Amniotic epithelial cell (primary cell): ENCODE measurements at places on chromosomes 3 and 15.

DNA sequence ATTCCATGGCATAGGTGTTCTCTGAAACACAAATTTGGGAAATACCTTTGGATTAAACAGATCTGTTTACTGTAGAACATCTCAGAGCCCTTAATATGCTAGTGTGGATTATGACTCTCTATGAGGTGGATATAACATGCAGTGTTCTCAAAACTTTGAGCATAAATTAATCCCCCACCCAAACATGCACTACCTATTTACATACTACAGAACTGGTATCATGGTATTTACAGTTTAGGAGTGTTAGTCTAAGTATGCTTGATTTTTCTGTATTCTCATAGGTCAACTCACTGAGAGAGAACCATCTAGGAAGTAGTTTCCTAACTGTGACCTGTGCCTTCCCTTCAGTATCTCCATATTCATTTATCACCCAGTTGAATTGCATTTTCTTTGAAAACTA lies 30.9 kb upstream of the ZNF609 start:
- DNase-seq = no peak

- no peak for DNase-seq
Measured at GRCh38 chr15:40327457-40327856, 4.0 kb downstream of the INAFM2 start.

GRCh38 chr3:51968170-51968775 lies 1.0 kb upstream of the PCBP4 start:
- DNase-seq = peak; percentile 20

DNA sequence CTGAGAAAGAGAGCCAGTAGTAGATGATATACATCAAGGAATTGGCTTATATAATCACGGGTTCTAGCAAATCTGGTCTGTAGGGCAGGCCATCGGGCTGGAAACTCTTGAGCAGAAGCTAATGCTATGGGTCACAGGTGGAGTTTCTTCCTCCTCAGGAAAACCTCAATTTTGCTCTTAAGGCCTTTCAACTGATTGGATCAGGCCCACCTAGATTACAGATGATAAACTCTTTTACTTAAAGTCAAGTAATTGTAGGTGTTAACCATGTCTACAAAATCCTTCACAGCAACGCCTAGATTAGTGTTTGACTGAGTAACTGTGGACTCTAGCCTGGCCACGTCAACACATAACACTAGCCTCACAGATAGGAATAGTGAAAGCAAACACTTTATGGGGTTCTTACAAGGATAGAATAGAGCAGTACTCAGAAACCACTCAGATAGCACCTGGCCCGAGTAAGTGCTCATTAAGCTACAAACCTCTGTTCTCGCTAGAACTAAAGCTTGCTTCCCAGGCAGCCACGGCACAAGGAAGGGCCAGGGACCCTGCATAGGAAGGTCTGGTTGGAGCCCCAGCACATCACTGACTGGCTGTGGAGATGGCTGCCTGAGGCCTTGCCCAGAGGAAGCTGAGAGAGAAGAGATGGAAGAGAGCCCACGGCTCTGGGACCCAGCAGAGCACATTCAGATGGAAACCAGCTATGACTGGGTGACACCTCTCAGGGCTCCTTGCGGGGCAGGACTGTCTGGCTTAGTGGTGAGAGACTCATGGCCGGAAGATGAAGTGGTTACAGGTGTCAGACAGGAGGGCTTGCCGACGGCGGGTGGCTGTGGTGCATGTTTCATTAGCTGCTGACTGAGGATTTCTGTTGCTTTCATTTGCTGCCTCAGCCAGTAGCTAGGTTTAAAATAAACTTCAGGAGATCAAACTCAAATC lies 202.5 kb upstream of the TLE3 start:
- no peak for DNase-seq

DNA sequence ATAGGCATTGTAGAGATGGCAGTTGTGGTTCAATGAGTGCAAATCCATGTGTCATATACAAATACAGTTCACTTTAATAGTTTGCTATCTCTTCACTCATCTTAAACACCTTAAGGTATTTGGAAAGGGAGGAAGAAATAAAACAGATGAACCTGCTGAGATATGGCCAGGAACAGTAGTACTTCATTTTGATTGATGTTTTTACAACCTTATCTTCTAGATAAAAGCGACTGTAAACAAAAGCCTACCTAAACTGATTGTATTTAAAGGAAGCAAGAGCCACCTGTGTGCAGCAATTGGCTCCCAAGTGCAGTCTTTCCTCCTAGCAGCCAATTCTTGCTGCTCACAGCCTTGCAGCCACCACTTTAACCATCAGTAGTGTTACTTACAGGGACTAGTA lies 217.7 kb downstream of the CDIN1 start:
- no peak for DNase-seq

DNA sequence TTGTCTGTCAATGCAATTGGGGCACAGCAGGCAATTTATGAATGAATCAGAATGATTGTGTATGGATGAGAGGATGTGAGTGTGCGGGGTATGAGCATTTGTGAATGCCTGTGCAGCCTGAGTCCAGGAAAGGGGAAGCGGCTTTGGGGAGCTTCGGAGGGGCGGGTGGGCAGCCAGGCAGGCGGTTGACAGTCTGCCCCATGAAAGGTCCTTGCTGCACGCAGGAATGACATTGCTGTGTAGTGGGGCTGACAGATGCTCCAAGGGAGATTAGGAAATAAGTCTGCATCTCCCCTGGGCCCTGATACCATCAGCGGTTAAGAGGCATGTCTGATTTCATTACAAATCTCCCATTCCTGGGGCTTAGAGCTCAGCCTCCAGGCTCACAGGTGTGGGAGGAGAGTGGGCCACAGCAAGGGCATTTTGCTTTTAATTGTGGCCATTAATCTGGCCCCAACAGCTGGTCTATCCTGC lies 26.4 kb upstream of the TSPAN3 start:
- DNase-seq = peak; percentile 31

DNA sequence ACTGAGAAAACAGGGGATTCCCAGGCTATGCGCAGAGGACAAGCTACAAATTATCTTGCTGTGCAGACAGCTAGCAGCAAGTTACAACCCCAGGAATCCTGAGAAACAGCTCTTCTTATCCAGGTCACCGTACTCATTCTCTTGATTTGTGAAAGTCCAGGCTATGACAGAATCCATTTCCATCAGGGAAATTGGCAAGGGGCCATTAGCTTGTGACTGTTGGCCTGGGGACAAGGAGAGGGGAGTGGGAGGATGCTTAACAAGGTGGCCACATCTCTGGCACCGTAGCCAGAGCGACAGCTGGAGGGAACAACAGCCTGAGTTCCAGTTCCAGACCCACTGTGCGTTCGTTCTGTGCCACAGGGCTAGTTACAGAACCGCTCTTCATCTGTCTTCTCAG lies 44.9 kb upstream of the PLXNA1 start:
- DNase-seq = no peak

DNA sequence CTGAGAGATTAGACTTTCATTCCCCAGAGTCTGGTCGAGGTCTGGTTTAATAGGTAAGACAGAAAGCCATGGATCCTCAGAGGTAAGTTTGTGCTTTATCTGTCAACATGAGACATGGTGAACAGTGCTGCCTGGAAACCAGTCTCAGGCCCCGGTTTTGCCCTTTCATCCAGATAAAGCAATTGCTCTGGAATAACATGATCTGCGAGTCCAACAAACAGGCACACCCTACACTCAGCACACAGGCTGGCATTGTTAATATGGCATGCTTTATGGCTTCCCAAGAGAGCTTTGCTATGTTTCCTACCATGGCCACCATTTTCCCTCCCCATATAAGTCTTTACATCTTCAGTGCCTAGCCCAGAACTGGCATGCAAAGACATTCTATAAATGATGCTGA lies 30.1 kb upstream of the MNS1 start:
- DNase-seq = no peak

GRCh38 chr3:190369668-190370295 lies 18.2 kb upstream of the CLDN16 start:
- DNase-seq = peak; percentile 60

- DNase-seq = no peak
Measured at GRCh38 chr15:73818308-73818985, 54.9 kb upstream of the TBC1D21 start.

- no peak for DNase-seq
Measured at GRCh38 chr3:178699810-178700209, 163.6 kb downstream of the KCNMB2 start.

DNA sequence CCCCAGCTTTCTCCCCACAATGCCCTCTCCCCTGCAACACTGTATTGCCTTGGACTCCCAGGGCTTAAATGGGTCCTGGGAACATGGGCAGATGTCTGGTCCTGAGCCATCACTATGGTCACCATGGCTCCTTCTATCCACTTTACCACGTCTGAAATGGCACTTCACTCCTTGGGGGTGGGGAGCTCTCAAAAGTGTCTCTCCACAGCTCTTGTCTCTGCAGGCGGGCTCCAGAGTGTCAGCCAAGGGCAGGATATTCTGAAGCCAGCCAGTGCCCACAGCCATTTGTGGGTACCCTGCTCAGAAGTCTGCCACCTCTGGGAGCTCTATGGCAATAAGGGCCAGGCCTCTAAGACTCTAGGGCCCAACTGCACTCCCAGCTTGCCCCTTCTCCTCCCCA lies 163.9 kb downstream of the PPM1L start:
- DNase-seq = no peak

- DNase-seq = peak; percentile 3
Measured at GRCh38 chr3:15958692-15959433, 161.1 kb upstream of the ANKRD28 start.

GRCh38 chr3:123338620-123339061 lies 110.2 kb downstream of the ADCY5 start:
- DNase-seq = no peak

- DNase-seq = no peak
Measured at GRCh38 chr3:146249921-146250320, 984 bp downstream of the PLSCR4 start.

- DNase-seq = no peak
Measured at GRCh38 chr15:62145015-62145735, 19.9 kb downstream of the C2CD4B start.

GRCh38 chr3:98776140-98776493 lies 13.0 kb downstream of the ST3GAL6 start:
- peak; percentile 36 for DNase-seq

DNA sequence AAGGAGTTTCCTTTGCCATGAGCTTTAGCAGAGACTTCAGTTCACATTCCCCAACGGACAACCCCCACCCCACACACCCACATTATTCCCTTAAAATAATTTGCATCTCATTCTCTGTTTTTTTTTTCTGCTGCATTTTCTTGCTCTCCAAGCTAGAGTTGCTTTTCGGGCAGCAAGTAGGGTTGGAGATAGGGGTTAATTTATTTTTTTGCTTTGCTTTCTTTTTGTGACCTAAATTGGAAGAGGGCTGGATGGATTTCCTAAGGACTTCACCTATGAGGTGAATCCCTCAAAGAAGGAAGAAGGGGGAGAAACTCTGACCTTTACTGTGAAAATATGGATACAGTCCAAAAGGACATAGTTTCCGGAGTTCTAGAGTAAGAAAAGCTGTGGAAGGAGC lies 6.6 kb downstream of the SOX2 start:
- DNase-seq = no peak

- peak; percentile 59 for DNase-seq
Measured at GRCh38 chr15:96325541-96326327, 4.8 kb upstream of the NR2F2 start.

DNA sequence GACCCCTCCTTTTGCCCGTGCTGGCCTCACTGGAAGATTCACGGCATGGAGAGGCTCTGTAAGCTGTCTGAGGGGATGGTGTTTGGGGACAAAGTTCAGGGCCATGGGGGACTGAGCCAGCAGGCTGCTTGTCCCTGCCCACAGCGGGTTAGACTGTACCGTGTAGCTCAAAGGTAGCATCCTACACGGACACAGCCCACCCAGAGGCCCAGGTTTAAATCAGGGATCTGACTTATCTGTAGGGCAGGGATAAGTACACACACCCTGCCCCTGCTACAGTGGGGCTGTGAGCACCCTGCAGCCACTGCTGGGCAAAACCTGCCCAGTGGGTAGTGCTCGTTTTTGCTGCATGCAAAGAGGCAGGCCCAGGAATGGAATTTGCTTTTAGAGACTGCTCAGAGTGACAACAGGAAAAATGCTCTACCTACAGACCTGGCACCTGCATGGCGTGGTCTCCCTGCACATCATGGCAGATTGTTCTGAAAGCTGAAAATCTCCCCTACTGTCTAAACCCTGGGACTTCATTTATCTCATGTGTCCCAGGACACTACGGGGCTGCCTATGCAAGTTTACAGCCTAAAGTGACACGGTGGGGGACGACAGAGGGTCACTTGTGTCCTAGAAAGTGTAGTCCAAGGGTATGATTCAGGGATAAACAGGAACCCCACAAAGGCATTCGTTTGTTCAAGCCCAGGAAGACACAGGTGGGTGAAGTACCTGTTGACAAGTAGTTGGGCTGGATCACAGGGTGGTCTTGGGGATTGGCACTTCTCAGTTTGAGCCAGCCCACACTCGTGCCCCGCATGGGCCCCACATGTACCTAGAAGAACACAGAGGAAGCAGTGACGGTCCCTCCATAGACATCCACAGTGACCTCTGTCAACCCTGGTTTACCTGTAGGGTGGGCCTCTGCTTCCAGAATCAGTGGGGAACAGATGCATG lies 27.7 kb downstream of the CHDH start:
- no peak for DNase-seq

GRCh38 chr15:75091814-75092213 lies 68.4 kb downstream of the PPCDC start:
- DNase-seq = peak; percentile 23

- peak; percentile 39 for DNase-seq
Measured at GRCh38 chr3:173584838-173585831, 187.6 kb downstream of the NLGN1 start.

- no peak for DNase-seq
Measured at GRCh38 chr3:42731476-42732195, 29.0 kb upstream of the HHATL start.

GRCh38 chr3:141100112-141100511 lies 49.0 kb downstream of the SPSB4 start:
- DNase-seq = no peak

GRCh38 chr3:47013231-47013630 lies 33.8 kb downstream of the NBEAL2 start:
- DNase-seq = no peak

GRCh38 chr3:123202451-123202850 lies 708 bp downstream of the SEC22A start:
- DNase-seq = peak; percentile 9

DNA sequence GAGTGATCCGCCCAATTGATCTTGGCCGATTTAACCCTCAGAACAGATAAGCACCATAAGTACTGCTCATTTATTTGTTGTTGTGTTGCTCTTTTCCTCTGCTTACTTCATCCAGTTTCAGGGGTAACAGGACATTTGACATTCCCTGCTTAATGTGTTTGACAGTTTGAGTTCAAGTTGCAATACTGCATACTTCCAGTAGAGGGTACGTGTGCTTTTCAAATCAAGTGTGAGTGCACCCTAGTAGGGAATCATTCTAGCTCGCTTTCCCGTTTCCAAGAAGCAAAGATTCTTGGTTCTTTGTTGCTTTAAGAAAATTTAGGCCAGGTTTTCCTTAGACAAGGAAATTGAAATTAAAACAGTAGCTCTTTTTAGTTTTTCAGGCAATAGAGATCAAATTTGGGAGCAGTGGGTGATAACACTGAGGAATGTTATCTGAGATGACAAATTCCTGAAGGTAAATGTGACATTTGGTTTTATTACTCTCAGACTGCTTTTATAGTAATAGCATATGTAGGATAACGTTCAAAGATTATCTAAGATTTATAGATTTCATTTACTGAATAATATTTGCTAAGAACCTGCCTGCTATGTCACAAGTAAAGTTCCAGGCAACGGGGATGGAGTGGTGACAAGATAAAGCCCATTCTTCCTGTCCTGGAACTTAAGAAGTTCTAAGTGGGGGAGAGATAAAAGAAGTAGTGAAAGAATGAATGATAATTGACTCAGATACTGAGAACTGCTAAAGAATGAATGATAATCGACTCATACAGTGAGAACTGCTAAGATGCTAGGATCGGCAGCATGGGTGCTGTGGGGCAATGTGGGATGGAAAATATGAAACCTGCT lies 73.3 kb downstream of the SYNPR start:
- peak; percentile 71 for DNase-seq
